ENCODE measurements at places on chromosomes 7 and 10.
A peak's percentile ranks its signal among the peaks of the same experiment; 100 is the strongest.

DNA sequence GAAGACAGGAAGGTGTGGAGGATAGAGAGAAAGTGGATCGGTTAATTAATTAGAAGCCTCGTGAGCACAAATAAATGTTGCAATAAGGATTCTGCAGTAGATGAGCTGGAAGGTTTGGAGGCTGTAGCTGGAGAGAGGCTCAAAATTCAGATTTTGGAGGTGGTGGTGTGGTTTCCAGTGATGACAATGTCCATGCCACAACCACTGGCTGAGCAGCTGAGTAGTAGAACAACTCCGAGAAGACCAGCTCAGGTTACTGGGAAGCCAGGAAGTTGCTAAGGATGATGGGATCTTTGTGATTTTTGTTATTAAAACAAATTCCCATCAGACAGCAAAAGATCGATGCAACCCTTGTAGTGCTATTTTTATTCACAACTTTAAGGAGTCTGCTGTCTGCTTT is 7.7 kb downstream of the SLC26A4 start:
- DNase-seq: no peak

GRCh38 chr10:43698156-43698555 is 49.5 kb upstream of the ZNF32 start:
- DNase-seq: no peak

DNA sequence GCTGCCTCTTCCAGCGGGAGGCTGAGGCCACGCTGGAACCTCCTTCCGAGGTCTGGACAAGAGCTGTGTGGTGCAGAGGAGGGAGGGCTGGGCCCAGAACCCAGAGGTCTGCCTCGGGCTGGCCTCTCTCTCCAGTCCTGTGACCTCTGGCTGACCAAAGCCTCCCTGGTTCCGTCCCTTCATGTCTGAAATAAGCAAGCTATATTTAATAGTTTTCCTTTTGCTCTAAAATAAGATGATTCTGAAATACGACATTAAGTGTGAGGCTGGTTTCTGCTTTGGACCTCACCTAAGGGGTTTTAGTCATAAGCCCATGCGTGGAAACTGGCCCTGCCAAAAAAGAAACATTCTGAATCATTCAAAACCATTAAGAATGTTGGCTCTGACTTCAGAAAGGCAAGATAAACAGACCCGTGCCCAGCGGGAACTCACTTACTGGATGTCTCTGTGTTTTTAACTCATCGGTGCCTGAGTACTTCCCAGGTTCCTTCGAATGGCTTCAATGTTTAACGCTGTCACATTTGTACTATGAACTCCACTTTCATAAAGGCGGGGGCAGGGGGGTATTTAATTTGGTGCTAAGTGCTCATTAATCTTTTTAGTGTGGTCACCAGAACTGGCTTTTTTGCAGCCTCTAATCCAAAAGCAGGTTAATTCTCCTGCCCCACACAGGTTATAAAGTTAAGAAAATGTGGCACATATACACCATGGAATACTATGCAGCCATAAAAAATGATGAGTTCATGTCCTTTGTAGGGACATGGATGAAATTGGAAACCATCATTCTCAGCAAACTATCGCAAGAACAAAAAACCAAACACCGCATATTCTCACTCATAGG is 157.5 kb upstream of the KLF14 start:
- DNase-seq: no peak

DNA sequence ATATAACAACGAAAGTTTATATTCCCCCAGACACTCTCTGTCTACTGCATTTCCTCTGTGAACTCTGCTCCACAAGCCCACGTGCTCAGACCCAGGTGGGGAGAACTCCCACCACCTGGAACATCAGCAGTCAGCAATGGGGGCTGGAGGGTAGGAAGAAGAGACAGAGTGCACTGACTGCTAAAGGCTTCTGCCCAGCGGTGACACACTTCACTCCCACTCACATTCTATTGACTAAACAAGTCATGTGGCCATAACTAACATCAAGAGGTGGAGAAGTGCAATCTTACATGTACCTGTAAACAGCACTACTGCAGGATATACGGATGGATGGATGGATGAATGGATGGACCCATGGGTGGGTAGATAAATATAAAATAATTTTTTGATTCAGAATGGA is 122.2 kb downstream of the MPP7 start:
- DNase-seq: no peak

DNA sequence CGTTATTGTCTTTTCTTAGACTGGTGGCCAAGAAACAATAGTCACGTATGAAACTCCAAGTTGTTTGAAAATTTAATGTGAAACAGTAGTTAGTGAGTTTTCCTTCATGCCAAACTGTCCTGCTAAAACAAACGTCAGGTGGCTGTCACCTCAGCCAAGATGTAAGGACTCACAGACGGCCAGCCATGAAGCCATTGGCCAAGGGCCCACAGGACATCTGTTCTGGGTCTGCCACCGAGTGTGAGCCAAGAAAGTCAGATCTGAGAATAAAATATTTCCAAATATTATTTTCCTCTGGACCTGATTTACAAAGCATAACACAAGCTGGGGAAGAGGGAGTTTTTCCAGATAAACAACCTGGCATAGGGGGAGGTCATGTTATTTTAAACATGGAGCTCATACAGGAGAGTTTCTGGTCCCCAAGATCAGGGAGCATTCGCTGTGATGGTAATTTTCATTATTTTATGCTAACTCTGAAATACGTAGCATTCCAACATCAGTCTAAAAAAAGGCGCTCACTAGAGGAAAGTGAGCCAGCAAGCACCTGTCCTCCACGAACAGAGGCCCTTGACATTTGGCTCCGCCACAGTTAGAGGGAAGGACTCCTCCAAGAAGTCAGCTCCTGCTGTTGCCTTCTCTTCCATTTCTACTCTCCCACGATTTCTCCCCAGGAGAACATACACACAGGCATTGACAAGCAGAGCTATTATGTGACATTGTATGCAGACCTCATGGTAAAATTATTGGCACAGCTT is 38.9 kb upstream of the LANCL2 start:
- no peak for DNase-seq

- peak; percentile 23 for DNase-seq
Observed at GRCh38 chr7:141455723-141456122, 95.5 kb upstream of the AGK start.

GRCh38 chr7:106344861-106345260 is 60.1 kb upstream of the NAMPT start:
- DNase-seq: no peak

- no peak for DNase-seq
Observed at GRCh38 chr7:21898265-21898930, 47.3 kb downstream of the CDCA7L start.

GRCh38 chr7:151660141-151660540 is 140.4 kb upstream of the RHEB start:
- no peak for DNase-seq

DNA sequence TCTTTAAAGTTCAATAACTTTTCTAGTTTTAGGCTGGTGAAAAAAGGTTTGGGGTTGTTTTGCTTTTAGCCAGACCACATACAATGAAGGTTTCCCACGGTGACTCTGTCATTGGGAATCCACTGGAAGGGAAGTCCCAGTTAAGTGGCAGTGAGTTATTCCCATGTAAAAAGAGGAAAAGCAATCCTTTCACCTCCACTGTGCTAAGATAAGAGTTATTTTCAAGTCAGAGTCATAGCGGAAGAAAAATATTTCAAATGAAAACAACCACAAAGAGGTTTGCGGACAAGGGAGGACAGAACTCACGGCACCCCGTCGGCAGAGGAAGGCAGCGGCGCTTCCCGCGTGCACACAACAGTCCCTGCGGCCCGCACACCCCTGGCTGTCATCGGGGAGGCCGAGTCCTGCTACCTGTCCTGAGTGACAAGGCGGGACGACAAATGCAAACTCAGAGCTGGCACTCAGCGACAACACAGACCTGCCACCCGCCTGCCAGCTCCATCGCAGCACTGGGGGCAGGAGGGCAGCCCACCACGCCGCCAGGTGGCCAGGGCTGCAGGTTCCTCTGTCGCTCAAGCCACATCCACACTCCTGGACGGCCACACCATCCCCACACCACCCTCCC is 9.3 kb upstream of the PAPOLB start:
- DNase-seq: no peak

GRCh38 chr10:96468845-96469244 is 44.9 kb downstream of the TLL2 start:
- peak; percentile 18 for DNase-seq

GRCh38 chr10:37109000-37109399 is 16.4 kb upstream of the ANKRD30A start:
- no peak for DNase-seq

GRCh38 chr10:71952745-71953144 is 11.4 kb upstream of the CHST3 start:
- no peak for DNase-seq

DNA sequence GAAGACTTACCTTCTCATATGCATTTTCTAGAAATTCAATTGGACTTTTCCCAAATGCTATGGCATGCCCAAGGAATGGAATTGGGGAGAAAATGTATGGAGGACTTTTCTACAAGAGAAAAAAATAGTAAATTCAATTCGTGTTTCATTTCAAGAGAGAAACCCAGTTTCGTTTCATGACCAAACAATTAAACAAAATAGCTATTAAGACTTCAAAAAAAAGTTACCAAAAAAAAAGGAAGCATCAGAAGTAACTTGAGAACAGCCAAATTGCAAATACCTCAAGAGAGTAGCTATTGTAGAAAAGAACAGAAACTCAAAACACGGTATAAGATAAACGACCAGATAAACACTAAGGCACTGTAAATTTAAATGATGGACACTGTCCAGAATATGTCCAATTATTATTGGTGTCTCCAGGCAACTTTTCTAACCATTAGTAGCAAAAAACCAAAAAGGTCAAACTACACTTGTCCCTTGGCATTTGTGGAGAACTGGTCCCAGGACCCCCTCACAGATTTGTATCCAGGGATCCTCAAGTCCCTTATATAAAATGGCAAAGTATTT is 2.4 kb downstream of the CYP51A1 start:
- no peak for DNase-seq

DNA sequence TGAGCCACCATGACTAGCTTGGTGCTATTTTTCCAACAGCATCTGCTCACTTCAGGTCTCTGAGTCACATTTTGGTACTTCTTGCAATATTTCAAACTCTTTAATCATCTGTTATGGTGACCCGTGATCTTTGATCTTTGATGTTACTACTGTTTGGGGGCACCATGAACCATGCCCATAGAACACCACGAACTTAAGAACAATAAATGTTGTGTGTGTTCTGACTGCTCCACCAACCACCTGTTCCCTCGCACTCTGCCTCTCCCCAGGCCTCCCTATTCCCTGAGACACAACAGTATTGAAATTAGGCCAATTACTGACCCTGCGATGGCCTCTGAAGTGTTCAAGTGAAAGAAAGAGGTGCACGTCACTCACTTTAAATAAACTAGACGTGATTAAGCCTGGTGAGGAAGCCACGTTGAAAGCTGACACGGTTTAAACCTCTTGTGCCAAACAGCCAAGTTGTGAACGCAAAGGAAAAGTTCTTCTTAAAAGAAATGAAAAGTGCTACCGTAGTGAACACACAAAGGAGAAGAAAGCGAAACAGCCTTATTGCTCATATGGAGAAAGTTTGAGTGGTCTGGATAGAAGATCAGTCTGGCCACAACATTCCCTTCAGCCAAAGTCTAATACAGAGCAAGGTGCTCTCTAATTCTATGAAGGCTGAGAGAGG is 27.2 kb upstream of the ATP6V0A4 start:
- DNase-seq: no peak

GRCh38 chr10:63573068-63573697 is 52.0 kb downstream of the REEP3 start:
- DNase-seq: no peak

DNA sequence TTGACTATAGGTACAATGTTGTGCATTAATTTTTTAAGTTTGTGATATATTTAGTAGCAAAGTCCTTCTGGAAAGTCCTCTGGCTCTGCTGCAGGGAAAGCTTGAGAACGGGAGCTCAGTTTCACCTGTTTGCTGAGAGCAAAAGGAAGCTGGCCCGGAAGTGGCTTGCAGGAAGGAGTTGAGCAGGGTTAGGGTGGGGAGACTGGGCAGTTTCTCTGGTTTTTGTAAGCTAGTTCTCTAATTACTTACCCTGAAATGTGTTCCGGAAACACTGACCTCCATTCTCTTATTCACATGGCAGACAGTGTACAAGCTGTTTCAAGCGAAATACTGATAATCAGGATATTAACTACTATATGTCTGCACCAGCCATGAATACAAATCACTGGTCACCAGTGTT is 22.3 kb downstream of the MAP3K8 start:
- DNase-seq: no peak

DNA sequence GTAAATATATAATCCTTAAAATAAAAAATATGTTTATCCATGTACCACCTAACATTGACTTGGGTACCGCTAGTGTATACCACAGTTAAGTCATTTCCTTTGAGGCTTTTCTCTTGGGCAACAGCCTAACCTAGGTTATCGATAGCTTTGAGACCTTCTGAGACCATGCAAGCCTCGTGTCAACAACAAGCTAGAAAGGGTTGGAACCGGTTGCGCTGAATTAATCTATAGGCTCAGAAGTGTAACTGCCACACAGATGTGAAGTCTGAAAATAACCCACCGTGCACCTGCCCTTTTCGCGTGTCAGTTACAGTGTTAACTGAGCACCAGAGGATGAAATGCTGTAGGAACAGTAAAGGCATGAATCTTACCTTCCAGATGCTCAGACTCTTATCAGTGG is 59.8 kb downstream of the ARID5B start:
- DNase-seq: no peak

All from NCI-H524 (cell line).